ENCODE measurements at places on chromosomes 3 and 15.

DNA sequence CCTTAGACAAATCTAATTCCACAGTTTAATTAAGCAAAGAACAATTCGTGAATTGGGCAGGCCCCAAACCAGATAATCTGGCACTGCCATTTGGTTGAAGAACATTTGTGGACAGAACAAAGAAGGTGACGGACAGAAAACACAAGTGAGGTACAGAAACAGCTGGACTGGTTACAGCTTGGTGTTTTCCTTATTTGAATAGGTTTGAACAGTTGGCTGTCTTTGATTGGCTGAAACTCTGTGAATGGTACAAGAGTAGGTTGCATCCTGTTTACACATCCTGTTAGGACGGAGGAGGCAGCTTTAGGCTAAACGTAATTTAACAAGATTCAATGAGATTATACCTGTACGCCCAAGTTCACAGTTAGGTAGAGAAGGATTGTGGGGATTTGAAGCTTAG lies 114.4 kb downstream of the LPP start:
- H3K4me3 ChIP-seq = no peak overlapping the region
- peaks cover 70% of the 10 kb centered on the region for H3K4me1 ChIP-seq
- H3K36me3 ChIP-seq = no peaks in the 10 kb centered on the region
- no peak overlapping the region for H3K27ac ChIP-seq
- no peak for DNase-seq
- H3K27me3 ChIP-seq = no peaks in the 10 kb centered on the region

- H3K4me1 ChIP-seq = no peaks in the 10 kb centered on the region
- H3K4me3 ChIP-seq = no peak overlapping the region
- H3K36me3 ChIP-seq = no peaks in the 10 kb centered on the region
- H3K27me3 ChIP-seq = no peaks in the 10 kb centered on the region
- DNase-seq = no peak
Measured at GRCh38 chr3:9828801-9829755, 14.7 kb downstream of the RPUSD3 start.

DNA sequence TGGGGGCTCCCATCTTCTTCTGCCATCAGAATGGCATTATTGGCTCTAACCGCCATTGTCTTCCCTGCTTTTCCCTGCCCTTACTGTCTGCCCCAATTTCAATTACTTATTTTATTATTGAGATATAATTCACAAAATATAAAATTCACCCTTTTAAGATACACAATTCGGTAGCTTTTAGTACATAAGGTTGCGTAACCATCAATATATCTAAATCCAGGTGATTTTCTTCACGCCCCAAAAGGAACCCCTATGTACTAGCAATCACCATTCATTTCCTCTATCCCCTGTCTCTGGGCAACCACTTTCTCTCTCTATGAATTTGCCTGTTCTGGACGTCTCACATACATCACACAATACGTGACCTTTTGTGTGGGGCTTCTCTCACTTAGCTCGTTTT lies 18.0 kb downstream of the RBP2 start:
- no peak overlapping the region for H3K27ac ChIP-seq
- H3K27me3 ChIP-seq = no peaks in the 10 kb centered on the region
- no peaks in the 10 kb centered on the region for H3K36me3 ChIP-seq

GRCh38 chr15:74382004-74382816 lies 14.8 kb upstream of the CYP11A1 start:
- no peak overlapping the region for H3K4me3 ChIP-seq
- H3K27ac ChIP-seq = no peak overlapping the region
- no peaks in the 10 kb centered on the region for H3K4me1 ChIP-seq
- DNase-seq = no peak
- no peaks in the 10 kb centered on the region for H3K36me3 ChIP-seq

GRCh38 chr3:124878561-124879336 lies 8.4 kb downstream of the ITGB5 start:
- no peak for DNase-seq
- no peaks in the 10 kb centered on the region for H3K36me3 ChIP-seq
- H3K27ac ChIP-seq = peak overlapping the region; percentile 27

- DNase-seq = no peak
- no peak overlapping the region for H3K4me3 ChIP-seq
- H3K4me1 ChIP-seq = peaks cover 23% of the 10 kb centered on the region
- H3K27ac ChIP-seq = no peak overlapping the region
- no peaks in the 10 kb centered on the region for H3K36me3 ChIP-seq
Measured at GRCh38 chr15:99955532-99955931, 222.3 kb upstream of the LYSMD4 start.

DNA sequence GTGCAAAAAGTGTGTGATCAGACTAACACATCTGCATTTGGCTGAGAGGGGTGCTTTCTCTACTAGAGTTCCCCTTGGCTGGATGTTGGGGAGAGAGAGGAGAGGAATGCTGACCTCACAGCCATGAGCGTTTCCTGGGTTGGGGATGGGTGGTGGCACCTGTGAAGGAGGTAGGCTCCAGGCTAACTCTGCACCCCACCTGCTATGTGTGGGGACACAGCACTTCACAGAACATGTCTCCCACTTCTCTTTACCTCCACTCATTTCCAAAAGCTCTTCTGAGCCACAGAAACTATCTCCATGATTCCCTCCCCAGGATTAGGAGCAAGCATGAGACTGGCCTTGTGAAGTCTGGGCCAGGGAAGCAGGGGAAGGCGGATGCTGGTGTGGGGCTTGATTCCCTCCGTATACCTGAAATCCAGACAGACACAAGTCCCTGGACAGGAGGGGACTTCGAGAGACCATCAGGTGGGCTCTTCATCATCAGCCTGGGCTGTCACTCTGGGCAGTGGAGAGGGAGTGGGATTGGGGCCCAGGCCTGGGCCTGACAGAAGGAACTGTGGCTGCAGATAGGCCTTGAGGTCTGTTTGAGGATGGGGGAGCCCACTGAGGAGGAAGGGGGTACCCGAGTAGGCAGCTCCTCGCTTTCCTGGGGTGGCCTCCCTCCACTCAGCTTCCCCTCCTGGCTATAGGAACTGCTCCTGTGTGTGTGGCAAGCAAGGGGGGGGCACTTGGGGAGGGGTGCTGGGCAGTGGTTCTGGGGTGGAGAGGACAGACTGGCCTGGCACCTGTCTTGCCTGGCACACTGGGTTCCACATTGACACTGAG lies 40.7 kb downstream of the FEM1B start:
- no peaks in the 10 kb centered on the region for H3K36me3 ChIP-seq
- H3K4me1 ChIP-seq = no peaks in the 10 kb centered on the region
- DNase-seq = no peak
- no peak overlapping the region for H3K4me3 ChIP-seq
- H3K27ac ChIP-seq = no peak overlapping the region
- no peaks in the 10 kb centered on the region for H3K27me3 ChIP-seq

- H3K4me3 ChIP-seq = no peak overlapping the region
- no peaks in the 10 kb centered on the region for H3K27me3 ChIP-seq
- no peaks in the 10 kb centered on the region for H3K4me1 ChIP-seq
- H3K36me3 ChIP-seq = no peaks in the 10 kb centered on the region
- no peak for DNase-seq
Measured at GRCh38 chr3:160686955-160687535, 10.1 kb downstream of the ARL14 start.

DNA sequence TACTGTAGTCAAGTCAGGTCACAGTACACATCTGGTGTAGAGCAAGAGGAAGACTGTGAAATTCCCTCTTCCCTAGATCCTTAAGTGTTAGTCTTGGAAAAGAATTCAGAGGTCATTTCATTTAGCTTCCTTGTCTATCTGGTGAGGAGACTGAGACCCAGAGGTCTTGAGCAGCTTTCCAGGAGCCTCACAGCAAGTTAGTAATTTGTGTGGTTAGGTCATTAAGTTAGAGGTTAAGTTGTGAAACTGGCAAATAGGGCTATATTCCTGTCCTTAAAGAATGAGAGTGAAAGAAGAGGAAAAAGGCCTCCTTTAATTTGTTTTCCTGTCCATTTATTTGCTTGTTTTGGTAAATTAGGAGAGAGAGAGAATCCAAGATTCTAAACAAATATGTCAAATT lies 9.0 kb downstream of the PODXL2 start:
- no peaks in the 10 kb centered on the region for H3K4me1 ChIP-seq
- H3K27ac ChIP-seq = no peak overlapping the region
- no peaks in the 10 kb centered on the region for H3K36me3 ChIP-seq
- no peak overlapping the region for H3K4me3 ChIP-seq
- H3K27me3 ChIP-seq = no peaks in the 10 kb centered on the region
- no peak for DNase-seq

DNA sequence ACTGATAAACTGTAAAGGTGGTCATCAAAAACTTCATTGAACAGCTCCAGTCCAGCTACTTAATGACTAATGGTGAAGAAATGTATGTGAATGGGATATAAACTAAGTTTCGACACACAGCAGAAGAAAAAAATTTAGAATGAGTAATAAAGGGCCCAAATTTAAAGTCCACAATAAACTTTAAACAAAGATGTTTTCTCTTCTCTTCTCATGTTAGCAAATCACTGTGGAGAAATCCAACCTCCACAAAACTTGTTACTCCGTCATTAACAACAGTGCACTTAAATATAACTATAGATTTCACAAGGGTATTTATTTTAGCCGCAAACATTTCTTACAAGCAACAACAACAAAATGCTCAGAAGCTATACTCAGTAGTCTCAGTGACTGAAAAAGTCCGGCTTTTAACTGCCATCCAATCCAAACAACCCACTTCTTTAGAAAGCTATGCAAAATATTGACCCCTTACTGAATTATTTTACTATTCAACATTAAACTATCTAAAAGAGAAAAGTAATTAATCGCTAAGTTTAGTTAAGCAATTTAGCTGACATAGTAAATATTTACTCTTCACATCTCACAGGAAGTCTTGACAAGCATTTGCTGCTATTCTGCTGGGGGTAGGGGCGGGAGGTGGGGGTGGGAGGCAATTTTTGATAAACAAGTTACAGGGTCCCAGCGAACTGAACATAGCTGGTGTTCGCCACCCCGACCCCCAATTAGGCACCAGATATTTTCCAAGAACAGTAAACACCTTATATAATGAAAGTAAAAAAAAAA lies 2.4 kb downstream of the IGF2BP2 start:
- peak overlapping the region; percentile 98 for H3K27ac ChIP-seq
- DNase-seq = no peak
- peak overlapping the region; percentile 77 for H3K4me3 ChIP-seq
- H3K4me1 ChIP-seq = peaks cover 24% of the 10 kb centered on the region
- no peaks in the 10 kb centered on the region for H3K36me3 ChIP-seq
- H3K27me3 ChIP-seq = no peaks in the 10 kb centered on the region

DNA sequence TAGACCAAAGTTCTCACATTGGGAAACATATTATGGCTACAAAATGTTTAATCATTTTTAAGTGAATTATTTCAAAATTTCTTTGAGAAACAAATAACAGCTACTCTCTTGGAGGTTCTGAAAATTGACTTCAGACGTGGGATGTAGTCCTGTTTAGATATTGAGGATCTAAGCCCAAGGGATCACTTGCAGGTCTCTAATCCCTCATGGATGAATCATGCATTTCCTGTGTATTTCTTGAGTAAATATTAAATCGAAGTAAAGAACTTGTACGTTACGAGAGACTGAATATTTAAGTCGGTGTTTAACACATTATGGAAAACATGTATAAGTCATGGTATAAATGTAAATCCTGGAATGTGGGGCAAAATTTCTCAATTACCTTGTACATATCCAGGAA lies 119.8 kb downstream of the EPHA3 start:
- H3K27me3 ChIP-seq = no peaks in the 10 kb centered on the region
- H3K27ac ChIP-seq = no peak overlapping the region
- H3K4me1 ChIP-seq = peaks cover 11% of the 10 kb centered on the region
- no peak overlapping the region for H3K4me3 ChIP-seq

DNA sequence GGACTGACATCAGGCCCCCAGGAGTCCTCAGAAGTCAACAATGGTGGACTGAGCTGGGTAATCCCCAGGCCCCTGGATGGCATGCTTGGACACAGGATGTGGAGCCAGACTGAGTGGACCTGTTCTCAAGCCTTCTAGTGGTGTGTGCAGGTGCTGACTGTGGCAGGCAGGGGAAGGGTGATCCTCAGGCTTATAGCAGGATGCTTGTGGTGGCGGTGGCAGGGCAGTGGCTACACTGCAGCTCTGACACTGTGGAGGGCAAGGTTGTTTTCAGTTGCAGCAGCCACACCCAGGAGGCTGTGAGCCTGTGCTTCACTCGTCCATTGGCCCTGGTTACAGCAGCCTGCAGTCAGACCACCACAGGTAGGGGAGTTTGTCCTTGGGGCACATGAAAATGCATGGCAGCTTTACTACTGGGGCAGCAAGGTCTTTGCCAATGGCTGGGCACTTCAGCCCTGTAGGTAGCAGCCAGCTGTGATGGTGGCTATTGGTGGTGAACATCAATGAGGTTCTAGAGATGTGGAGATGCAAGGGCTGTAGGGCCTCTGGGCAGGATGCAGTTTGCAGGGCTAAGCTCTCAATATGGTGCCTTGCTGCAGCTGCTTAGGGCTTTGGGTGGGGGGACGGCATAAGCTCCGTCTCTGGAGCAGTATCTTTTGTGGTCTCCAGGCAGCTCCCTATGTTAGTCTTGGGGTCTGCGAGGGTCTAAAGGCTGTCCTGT lies 17.5 kb upstream of the MYO5A start:
- no peak overlapping the region for H3K27ac ChIP-seq
- H3K4me1 ChIP-seq = no peaks in the 10 kb centered on the region
- no peaks in the 10 kb centered on the region for H3K27me3 ChIP-seq
- H3K4me3 ChIP-seq = no peak overlapping the region

- H3K36me3 ChIP-seq = no peaks in the 10 kb centered on the region
- DNase-seq = no peak
- no peaks in the 10 kb centered on the region for H3K27me3 ChIP-seq
- H3K27ac ChIP-seq = peak overlapping the region; percentile 82
Measured at GRCh38 chr3:51966922-51967383, 301 bp downstream of the PCBP4 start.

DNA sequence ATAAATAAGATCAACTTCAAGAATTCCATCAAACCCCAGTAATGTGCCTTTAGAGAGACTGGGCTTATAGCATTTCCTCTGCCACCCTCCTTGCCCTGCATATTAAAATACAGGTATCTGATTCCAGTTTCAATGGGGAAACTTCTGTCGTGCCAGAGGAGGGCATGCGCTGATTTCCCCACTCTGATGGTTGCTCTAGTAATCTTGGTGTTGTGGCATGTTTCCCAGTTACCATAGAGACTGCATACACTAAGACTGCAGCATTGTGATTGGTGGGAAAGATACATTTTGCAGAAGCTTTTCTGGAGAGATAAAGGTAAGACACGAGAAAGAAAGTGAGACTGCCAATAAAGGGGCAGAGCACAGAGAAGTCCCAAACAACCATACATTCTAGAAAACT lies 225.6 kb downstream of the TIGIT start:
- no peak for DNase-seq
- H3K27ac ChIP-seq = no peak overlapping the region

- no peak overlapping the region for H3K27ac ChIP-seq
- no peaks in the 10 kb centered on the region for H3K27me3 ChIP-seq
- DNase-seq = no peak
- no peak overlapping the region for H3K4me3 ChIP-seq
- no peaks in the 10 kb centered on the region for H3K36me3 ChIP-seq
Measured at GRCh38 chr15:77975332-77976094, 102.0 kb downstream of the TBC1D2B start.

- no peaks in the 10 kb centered on the region for H3K4me1 ChIP-seq
- no peak overlapping the region for H3K27ac ChIP-seq
- DNase-seq = no peak
Measured at GRCh38 chr3:58899953-58900298, 149.9 kb downstream of the CFAP20DC start.

- no peak for DNase-seq
- H3K36me3 ChIP-seq = no peaks in the 10 kb centered on the region
- no peak overlapping the region for H3K27ac ChIP-seq
- no peak overlapping the region for H3K4me3 ChIP-seq
- no peaks in the 10 kb centered on the region for H3K27me3 ChIP-seq
Measured at GRCh38 chr3:194282436-194283122, 68.5 kb downstream of the CPN2 start.

- H3K4me3 ChIP-seq = no peak within 1 kb of the TSS
- H3K27me3 ChIP-seq = no peaks in the 10 kb centered on the region
- no peaks in the 10 kb centered on the region for H3K4me1 ChIP-seq
- H3K36me3 ChIP-seq = no peaks in the 10 kb centered on the region
- no peak within 1 kb of the TSS for H3K27ac ChIP-seq
Measured at GRCh38 chr3:112974894-112975293, at the start of gene CD200R1. TSS of gene CD200R1 (minus strand) at chr3:112975103. CDS start at chr3:112974857, 246 bp downstream.
